ENCODE measurements at places on chromosomes 7 and 10.

DNA sequence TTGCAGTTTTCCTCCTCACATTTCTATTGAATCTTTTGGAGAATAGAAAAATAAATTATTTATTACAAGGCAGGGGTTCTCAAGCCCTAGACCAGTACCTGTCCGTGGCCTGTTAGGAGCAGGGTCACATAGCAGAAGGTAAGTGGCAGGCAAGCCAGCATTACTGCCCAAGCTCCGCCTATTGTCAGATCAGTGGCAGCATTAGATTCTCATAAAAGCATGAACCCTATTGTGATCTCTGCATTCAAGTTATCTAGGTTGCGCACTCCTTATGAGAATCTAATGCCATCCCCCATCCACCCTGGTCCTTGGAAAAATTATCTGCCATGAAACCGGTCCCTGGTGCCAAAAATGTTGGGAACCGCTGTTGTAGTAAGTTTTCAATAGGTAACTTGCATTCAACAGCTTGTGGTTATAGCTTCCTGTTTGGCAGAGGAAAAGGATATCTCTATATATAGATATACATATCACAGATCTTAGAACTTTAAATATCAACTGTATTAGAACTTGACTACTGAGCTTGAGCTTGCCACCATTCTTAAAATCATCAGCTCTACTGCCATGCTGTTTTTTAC, 165.1 kb downstream of the AHR start:
- DNase-seq, result no peak

DNA sequence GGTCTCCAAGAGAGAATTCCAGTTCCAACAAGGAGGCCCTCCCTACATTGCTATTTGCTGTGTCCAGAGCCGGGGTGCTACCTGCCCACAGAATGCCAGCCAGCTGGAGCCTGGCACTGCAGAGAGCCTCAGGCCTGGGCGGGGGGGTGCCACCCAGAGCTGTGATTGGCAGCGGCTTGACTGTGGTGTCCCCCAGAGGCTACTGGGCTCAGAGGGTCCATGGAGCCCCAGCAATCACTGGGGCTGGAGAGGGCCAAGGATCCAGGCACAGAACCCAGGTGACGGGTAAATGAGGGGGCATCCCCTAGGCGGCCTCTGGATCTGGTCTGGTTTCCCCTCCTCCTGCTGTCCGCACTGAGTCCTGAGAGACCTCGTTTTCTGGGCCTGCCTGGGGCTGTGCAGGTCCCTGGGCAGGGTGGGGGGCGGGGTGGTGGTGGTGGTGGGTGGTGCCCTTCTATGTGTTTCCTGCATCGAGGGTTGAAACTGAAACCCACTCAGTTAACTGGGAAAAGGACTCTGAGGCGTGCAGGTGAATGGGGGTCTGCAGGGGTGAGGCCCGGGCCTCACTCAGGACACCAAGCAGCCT, 12.6 kb downstream of the DPYSL4 start:
- no peak for DNase-seq

- DNase-seq, result no peak
Observed at GRCh38 chr7:100432053-100432452, 2.4 kb downstream of the MEPCE start.

- no peak for DNase-seq
Observed at GRCh38 chr7:3710122-3710521, 409.1 kb downstream of the SDK1 start.

- no peak for DNase-seq
Observed at GRCh38 chr7:21300692-21301091, 127.2 kb upstream of the SP4 start.
